Frontal cortex (tissue), 4 donors: ENCODE measurements at places on chromosomes 1 and 21.

DNA sequence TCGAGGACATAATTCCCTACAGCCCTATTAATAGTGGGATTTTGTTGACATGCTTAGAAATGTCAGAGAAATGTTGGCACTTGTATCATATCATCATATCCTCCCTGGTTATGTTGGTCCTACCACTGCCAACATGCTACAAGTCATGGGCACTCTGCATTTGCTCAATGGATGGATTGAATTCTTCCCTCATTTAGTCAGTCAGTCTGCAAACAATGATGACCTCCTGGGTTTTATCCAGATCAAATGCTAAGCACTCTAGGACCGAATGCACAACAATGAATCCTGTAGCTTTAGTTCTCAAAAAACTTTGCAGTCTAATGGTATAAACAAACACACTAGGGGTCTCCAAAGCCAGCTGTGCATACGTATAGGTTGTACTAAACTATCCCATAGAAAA, 357.2 kb upstream of the DPYD start:
- DNase-seq = no peak

DNA sequence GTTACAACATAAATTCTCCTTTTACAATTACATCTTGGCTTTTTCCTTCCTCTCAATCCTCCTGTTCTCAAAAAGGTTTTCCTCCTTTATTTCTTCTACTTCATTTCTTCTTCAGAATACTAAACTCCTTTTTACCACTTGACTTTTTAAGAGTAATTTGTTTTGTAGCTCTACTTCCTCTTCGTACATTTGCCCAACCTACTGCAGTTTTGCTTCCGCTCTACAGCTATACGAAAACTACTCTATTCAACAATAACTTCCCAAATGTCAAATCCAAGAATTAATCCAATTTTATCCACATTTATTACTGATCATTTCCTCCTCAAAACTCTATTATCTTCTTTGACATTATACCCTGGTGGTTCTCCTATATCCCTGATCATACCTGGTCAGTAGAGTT, 3.4 kb downstream of the GDAP2 start:
- DNase-seq = no peak

- DNase-seq = no peak
Measured at GRCh38 chr1:43885279-43885801, 48.3 kb upstream of the ARTN start.

- DNase-seq = no peak
Measured at GRCh38 chr1:161260376-161261260, 2.1 kb downstream of the PCP4L1 start.

DNA sequence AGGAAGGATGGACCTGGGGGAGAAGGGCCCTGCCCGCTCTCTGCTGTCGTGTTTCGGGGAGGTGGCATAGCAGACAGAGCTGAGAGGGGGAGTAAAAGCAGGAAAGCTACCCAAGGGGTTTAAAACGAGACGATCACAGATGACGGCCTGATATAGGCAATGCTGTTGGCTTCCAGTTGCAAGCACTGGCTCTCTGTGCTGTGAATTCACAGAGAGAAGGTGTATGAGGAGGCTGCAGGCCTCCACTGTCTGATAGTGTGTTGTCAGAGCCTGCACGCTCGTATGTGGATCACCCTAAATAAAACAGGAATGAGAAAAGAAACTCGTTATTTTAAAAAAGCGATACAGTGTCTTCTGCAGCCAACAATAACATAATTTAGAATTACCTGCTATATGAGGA, 57.4 kb downstream of the LGR6 start:
- no peak for DNase-seq

DNA sequence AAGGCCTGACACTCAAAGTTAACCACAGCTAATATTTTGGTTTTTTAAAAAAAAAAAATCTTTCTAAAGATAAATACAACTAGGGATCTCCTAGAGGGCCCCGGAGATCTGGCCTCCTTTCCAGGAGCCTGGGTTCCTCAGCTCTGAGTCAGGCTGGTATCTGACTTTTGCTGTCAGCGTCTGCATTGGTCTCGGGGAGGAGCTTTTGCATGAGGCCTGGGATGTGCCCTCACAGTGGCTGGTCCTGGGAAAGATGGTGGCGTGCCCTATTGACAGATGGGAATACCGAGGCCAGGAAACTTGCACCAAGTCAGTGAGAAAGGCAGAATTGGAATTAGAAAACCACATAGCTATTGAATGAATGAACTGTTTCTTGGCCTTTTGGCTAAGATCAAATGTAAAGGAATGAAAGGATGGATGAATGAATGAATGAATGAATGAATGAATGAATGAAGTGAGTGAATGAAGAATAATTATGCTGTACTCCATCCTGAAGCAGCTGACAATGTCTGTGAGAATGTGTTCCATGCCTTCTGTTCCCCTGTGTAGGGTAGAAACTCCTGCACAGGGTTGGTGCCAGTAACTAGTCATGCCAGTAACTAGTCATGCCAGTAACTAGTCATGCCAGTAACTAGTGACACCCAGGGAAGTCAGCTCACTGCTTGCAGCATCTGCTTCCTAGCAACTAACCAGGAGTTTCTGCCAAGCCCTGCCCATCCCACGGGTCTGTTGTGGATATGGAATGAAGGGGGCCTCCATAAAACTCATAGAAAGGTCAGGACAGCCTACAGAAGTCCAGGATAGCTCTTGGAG, 242.5 kb upstream of the VAMP3 start:
- no peak for DNase-seq

- no peak for DNase-seq
Measured at GRCh38 chr21:27068811-27069210, 101.9 kb upstream of the ADAMTS5 start.

DNA sequence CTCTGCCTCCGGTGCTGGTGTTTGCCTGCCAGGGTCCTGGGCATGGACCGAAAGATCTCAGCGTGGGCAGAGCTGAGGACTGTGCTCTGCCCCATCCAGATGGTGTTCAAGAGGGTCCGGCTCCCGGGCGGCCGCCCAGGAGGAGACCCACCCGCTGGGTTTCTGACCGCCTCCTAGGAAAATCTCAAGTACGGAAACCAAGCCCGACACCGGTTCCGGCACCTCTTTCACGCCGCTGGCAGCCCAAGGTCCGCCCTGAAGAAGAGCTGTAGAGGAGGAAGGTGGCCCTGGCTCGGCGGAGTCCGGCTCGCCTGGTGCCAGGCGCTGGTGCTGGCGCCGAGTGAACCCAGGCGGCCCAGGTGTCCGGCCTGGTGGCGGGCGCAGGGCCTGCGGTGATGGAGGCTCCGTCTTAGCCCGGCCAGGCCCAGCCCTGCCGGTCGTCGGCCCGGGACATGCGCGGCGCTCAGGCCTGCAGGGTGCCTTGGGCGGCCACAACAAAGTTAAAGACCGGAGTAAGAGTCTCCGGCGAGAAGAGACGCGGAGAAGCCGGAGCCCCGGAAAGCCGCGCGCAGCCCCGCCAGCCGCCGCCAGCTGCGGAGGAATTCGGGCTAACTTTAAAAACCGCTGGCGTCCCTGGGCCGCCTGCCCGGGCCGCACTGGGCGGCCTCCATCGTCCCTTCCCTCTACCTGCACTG, 1.5 kb downstream of the GRIK3 start:
- DNase-seq = no peak

DNA sequence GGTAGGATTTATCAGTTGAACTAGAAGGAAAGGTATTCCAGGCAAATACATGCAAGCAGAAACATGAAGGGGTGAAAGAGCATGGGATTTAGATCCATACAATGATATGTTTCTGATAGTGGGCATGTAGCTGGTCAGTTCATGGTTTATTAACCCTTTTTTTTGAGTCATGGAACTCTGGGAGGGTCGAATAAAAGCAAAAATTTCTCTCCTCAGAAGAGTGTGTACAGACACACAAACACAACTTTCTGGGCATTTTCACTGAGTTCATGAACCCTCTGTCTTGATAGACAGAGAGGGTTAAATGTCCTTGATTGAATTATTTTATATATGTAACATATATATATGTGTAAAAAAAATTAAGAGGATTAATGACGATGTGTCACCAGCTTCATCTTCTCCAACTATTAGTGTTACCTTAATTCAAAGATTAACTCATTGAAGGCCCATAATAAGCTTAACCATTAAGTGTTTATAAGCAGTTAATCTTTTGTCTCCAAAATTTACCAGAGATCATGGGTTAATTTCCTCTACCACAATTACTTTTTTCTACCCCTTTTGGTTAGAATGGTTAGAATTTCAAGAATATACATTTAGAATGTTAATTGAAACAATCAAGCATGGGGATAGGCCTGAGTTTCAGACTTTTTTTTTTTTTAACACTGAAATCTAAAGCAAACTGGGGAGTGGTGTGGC, 4.6 kb downstream of the JUN start:
- no peak for DNase-seq

- peak; percentile 94 for DNase-seq
Measured at GRCh38 chr1:15524283-15525049, 451 bp upstream of the CASP9 start.

GRCh38 chr1:6976044-6976375, 190.8 kb downstream of the CAMTA1 start:
- no peak for DNase-seq

GRCh38 chr21:33751120-33751519, 108.8 kb downstream of the ITSN1 start:
- no peak for DNase-seq

DNA sequence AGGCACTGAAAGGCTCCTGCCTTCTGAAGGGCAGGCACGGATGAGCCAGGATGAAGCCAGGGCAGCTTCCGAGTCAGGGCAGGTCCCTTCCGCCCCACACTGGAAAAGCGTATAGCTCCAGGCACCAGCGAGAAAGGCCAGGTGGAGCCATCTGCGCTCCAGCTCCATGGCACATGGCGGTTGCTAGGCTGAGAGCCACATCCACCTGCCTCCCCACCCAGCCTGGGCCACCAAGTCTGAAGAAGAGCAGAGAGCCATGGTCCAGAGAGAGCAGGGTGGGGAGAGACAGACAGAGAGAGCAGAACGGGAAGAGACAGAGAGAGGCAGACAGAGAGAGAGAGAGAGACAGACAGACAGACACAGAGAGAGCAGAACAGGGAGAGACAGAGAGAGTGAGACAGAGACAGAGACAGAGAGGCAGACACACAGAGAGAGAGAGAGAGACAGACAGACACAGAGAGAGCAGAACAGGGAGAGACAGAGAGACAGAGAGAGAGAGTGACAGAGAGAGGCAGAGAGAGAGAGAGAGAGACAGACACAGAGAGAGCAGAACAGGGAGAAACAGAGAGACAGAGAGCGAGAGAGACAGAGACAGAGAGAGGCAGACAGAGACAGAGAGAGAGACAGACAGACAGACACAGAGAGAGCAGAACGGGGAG, 5.2 kb downstream of the FNDC10 start:
- DNase-seq = no peak

DNA sequence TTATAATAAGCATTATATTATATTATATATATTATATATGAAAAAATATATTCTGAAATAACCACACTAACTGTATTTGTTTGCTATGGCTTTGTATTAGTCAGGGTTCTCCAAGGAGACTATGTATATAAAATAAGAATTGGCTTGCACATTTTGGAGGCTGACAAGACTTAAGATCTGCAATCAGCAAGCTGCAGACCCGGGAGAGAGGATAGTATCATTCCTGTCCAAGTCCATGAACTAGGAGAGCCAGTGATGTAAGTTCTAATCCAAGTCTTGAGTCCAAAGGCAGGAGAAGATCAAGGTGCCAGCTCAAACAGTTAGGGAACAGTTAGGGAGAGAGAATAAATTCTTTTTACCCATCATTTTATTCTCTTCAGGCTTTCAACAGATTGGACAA, 639.5 kb downstream of the PLPP3 start:
- no peak for DNase-seq

DNA sequence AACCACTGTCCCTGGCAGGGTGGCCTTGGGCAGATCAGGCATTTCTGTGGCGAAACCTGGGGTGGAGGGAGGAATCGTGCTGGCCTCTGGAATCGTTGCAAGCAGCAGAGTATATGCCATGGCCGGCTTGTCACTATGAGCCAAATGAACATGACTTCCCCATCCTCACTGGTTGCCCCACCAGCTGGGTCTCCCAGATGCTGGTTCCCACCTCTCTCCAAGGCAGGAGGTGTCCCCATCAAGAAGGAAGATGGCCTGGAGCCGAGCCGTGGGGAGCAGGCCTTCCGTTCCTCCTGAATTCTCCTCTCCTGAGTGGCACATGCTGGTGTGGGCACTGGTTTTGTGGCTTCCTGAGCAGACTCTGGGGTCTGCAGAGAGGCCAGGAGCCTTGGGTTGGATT, 60.2 kb upstream of the ACTRT2 start:
- no peak for DNase-seq

- DNase-seq = no peak
Measured at GRCh38 chr1:232875536-232875935, 70.3 kb downstream of the MAP10 start.

DNA sequence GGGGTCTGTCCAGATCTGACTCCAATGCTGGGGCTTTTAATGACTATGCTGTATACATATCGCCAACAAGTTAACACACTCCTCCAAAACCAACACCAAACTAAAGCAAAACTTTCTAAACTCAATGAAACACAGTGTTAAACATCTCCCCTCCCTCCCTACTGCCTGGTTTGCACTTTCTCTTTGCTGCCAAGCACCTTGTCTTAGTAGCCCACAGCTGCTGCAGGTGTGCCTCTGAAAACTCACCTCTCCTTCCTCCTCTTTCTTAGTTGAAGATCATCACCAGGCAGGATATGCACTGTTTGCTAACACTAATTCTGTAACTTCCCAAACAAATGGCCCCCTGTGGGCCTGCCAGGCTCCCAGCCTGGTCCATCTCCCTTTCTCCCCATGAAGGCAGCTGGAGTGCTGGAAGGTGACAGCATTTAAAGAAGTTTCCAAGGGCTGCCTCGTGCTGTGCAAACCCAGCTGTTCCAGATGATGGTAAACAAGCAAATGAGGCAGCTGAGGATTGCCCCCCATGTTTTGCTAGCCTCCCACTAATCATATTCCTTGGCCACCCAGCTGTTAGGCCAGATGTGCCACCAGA, 213.7 kb downstream of the ASTN1 start:
- no peak for DNase-seq

GRCh38 chr21:36555199-36555800, 75.4 kb upstream of the CLDN14 start:
- no peak for DNase-seq

DNA sequence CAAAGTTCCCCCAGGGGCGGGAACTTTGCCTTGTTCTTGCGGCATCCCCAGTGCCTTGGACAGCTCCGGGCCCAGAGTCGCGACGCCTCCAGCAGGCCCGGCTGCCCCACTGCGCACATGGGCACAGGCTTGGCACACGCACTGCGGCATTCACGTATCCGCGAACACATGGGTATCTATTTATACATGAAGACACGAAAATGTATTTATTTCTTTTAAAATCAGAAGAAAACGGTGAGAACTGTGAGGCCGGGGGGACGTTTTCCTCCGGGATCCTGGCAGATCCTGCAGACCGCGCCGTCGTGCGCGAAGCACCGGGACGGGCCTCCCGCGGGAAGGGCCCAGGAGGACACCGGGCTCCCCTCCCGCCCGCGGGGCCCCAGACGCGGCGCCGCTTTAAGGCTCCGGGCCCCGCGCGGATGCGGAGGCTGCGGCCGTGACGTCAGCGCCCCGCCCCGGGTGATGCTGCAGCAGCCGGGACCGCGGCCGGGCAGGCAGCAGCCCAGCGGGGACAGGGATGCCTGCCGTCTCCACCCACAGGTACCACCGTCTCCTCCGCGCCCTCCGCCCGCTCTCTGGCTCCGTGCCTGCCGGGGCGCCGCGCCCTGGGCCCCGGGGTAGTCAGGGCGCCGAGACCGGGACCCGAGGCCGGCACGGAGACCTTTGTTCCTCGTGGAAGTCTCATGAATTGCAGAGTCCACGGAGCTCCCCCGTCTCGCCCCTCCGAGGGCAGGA, at the start of gene SLC45A1:
SLC45A1 (plus strand) TSS at position 468 of the 735 bp plus-strand sequence. CDS start 6,216 bp downstream, outside the sequence.
- peak; percentile 94 for DNase-seq
